ENCODE measurements at places on chromosomes 2 and 18. TPM values are rescaled to one million over a fixed set of nuclear protein-coding genes. Genes with fewer than 3 reads are reported as not detected.
A peak's percentile ranks its signal among the peaks of the same experiment; 100 is the strongest.

ABCB11 gene
- total RNA-seq: not detected

GRCh38 chr2:164928101-164928673, 27.1 kb downstream of the SLC38A11 start:
- no peak overlapping the region for H3K27ac ChIP-seq
- 0 out of 2 replicates have a peak, but pooled peaks cover 7% of the 10 kb centered on the region for H3K4me1 ChIP-seq
- H3K27me3 ChIP-seq: no peaks in the 10 kb centered on the region
- H3K4me3 ChIP-seq: no peak overlapping the region
- no peaks in the 10 kb centered on the region for H3K36me3 ChIP-seq
- DNase-seq: no peak

- H3K4me3 ChIP-seq: no peak overlapping the region
- no peak overlapping the region for H3K27ac ChIP-seq
- peaks cover 2% of the 10 kb centered on the region for H3K36me3 ChIP-seq
- H3K27me3 ChIP-seq: no peaks in the 10 kb centered on the region
These were observed 118.5 kb downstream of the GALNT3 start for GRCh38 chr2:165675551-165675968.

DNA sequence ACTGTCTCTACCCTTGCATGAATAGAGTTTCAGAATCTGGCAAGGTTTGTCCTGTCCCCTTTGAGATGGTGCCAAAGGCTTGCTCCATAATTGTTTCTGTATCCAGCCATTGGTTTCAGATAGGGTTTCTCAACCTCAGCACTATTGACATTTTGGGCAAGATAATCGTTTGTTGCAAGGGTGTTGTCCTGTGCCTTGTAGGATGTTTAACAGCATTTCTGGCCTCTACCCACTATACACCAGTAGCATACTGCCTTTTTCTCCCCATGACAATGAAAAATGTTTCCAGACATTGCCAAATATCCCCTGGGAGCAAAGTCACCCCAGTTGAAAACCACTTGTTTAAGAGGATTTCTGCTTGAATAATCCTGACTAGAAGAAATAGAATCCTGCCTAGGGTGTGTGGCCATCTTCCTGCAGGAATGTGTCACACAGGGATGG, 126.8 kb downstream of the CDC42EP3 start:
- H3K27ac ChIP-seq: no peak overlapping the region
- no peaks in the 10 kb centered on the region for H3K27me3 ChIP-seq
- no peak overlapping the region for H3K4me3 ChIP-seq

- H3K4me3 ChIP-seq: no peak overlapping the region
- H3K27me3 ChIP-seq: no peaks in the 10 kb centered on the region
- DNase-seq: no peak
- H3K27ac ChIP-seq: no peak overlapping the region
- no peaks in the 10 kb centered on the region for H3K36me3 ChIP-seq
These were observed 394.6 kb upstream of the MAP2 start for GRCh38 chr2:209029249-209029648.

GRCh38 chr2:128312411-128312810, 6.3 kb downstream of the HS6ST1 start:
- no peak overlapping the region for H3K4me3 ChIP-seq
- peaks cover 24% of the 10 kb centered on the region for H3K4me1 ChIP-seq
- no peak for DNase-seq
- H3K36me3 ChIP-seq: no peaks in the 10 kb centered on the region
- no peaks in the 10 kb centered on the region for H3K27me3 ChIP-seq

DNA sequence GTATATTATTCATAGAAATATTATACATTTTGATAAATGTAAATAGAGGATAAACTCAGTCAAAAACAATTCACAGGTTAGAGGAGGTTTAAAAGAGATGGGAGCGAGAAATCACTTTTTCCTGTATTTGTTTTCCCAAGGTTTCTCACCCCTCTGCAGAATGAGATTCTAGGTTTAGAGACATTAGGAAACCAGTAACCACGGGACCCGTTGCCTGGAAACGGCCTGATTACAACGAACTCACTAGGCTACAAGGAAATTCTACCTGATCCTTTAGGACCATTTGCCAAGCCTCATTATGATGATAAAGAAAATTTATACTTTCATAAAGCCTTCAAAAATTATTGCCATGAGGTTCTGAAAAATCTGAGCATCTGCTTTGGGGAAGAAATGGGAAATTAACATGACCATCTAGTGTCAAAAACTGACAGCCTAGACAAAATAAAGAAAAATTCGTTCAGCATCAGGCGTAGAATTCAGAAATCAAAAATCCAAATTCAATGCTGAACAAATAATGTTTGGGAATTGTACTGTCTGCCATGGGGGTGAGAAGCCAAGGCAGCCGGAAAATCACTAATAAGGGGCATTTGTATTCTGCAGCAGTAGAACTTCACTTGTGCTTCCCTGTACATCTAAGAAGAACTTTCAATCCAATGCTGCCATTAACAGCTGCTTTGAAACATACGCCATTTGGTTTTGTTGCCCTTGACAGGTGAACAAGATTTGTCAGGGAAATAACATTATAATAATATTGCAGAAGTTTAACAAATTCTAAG, 262.3 kb downstream of the NRXN1 start:
- H3K4me1 ChIP-seq: peaks cover 39% of the 10 kb centered on the region
- no peaks in the 10 kb centered on the region for H3K27me3 ChIP-seq
- H3K27ac ChIP-seq: no peak overlapping the region
- H3K36me3 ChIP-seq: no peaks in the 10 kb centered on the region
- DNase-seq: peak; percentile 51
- H3K4me3 ChIP-seq: no peak overlapping the region

- H3K36me3 ChIP-seq: no peaks in the 10 kb centered on the region
- DNase-seq: no peak
- H3K4me1 ChIP-seq: no peaks in the 10 kb centered on the region
These were observed 38.0 kb upstream of the EPAS1 start for GRCh38 chr2:46258937-46259776.

TMEM198 gene
- 25.6 TPM for total RNA-seq

GRCh38 chr2:238587776-238588660, 161.3 kb downstream of the ASB1 start:
- no peaks in the 10 kb centered on the region for H3K4me1 ChIP-seq
- H3K27me3 ChIP-seq: no peaks in the 10 kb centered on the region
- H3K36me3 ChIP-seq: no peaks in the 10 kb centered on the region
- no peak for DNase-seq

DNA sequence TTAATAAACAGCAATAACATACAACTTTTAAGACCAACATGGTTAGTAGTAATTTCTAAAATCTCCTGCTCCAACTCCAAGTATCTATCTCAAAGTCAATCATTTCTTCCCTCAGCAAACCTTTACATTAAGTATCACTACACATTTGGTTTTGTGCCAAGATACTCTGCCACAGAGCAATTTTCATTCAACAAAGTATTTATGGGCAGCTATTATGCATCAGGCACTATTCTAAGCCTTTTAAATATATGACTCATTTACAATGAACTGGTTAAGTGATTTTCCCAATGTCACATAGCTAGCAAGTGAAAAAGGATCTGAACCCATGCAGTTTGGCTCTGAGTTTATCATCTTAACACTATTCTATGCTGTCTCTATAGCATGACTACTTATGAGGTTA, 264.3 kb downstream of the NOL4 start:
- H3K27ac ChIP-seq: no peak overlapping the region
- H3K4me1 ChIP-seq: peaks cover 4% of the 10 kb centered on the region
- DNase-seq: no peak
- no peaks in the 10 kb centered on the region for H3K36me3 ChIP-seq
- H3K27me3 ChIP-seq: no peaks in the 10 kb centered on the region

DNA sequence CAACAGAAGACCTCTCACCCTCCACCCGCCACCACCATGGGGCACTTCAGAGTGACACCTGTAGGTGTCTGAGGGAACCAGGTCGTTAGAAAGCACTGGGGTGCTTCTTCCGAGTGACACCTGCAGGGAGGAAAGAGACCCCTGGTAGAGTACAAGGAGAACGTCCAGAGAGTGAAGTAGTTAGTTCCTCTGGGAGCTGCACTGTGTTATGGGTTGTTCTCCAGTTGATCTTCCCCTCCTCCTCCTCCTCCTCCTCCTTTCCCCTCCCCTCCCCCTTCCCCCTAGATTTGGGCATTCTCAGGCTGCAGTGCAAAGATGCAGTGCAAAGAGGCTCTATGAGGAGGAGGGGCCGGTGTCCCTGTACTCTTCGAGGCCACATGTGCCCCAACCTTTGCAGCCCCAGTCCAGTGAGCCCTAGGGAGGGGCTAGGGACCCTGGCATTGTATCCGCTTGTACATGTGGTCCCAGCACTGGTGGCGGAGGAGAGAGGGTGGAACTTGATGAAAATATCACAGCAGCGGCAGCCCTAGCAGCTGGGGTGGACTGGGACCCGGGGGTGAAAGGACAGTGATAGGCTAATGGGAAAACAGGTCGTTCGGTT, 850 bp downstream of the DNAJB2 start:
- no peaks in the 10 kb centered on the region for H3K36me3 ChIP-seq
- no peaks in the 10 kb centered on the region for H3K27me3 ChIP-seq
- DNase-seq: no peak
- H3K27ac ChIP-seq: no peak overlapping the region

CDK5R2 gene
- total RNA-seq: 0.43 TPM

SLC39A10 gene
- total RNA-seq: 261 TPM

RASGRP3 gene
- 0.69 TPM for total RNA-seq

DNA sequence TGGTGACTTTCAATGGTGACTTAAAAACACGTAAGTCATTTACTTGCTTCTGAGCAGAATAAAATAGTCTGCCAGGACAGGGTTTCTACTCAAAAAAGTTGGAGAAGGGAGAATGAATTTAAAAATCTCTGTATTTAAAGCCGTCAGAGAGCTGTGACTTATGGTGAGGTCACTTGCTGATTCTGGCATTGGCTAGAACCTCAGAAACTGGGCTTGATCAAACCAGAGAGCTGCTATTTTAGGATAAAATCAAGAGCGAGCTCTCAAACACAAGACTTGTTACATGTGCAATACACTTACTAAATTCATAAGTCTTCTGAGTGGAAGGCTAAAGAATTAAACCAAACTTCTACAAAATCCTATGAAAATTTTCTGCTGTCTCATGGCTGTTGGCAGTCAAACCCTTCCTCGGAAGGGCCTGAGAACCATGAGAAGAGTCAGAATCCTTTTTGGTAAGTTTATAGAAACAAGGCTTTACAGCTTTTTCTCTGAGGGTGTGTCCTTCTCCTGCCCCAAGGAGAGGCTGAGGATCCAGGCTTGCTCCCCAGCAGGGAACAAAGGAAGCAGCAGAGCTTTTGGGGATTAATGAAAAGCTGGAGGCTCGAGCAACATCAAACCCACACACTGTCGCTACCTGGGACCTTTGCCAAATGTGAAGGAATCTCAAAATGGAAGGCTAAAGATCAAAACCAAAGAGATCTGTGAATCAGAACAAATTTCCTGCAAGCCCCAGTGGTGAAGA, 816.4 kb downstream of the SOCS6 start:
- no peak overlapping the region for H3K4me3 ChIP-seq
- H3K27ac ChIP-seq: no peak overlapping the region
- no peaks in the 10 kb centered on the region for H3K4me1 ChIP-seq
- H3K27me3 ChIP-seq: no peaks in the 10 kb centered on the region

DNA sequence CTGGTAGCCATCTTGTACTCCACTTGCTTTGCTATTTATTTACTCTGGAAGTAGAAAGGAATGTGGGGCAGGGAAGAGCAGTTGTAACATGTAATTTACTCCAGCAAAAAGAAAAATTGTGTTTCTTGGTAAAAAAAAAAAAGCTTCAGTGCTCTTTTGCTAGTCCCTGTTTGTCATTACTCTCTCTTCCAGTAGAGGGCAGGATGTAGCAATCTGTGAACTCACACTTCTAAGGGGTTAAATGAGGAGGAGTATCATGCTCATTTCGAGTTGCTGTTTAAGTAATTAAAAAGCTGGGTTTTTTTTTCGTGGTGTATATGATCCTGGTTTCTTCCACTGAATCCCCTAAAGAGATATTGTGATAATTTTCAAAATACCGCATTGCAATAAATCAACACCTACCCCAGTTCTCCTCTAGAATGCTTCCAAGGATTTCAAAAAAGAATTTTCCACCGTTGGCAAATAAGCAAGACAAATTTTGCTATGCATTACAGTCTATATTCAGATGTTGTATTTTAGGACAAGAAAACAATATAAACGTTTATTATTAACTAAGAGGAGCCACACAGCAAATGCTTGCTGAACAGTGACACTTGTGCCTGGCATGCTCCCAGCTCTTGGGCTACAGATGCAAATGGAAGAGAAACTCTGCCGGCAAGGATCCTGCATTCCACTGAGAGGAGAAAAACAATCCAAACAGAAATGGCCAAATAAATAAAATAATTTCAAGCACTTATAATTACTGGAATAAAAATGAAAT, 261.6 kb downstream of the ASXL3 start:
- peak; percentile 87 for DNase-seq
- no peak overlapping the region for H3K4me3 ChIP-seq
- peaks cover 26% of the 10 kb centered on the region for H3K4me1 ChIP-seq
- H3K27me3 ChIP-seq: no peaks in the 10 kb centered on the region

GRCh38 chr18:56933472-56933871, 213.4 kb upstream of the BOD1L2 start:
- no peak overlapping the region for H3K4me3 ChIP-seq
- no peaks in the 10 kb centered on the region for H3K27me3 ChIP-seq
- H3K27ac ChIP-seq: no peak overlapping the region
- DNase-seq: no peak

- no peak overlapping the region for H3K4me3 ChIP-seq
- H3K36me3 ChIP-seq: no peaks in the 10 kb centered on the region
- H3K27ac ChIP-seq: no peak overlapping the region
- H3K4me1 ChIP-seq: no peaks in the 10 kb centered on the region
- no peaks in the 10 kb centered on the region for H3K27me3 ChIP-seq
These were observed 148.9 kb upstream of the CCDC195 start for GRCh38 chr2:224865016-224865415.

PRKAG3 gene
- total RNA-seq: not detected

G6PC2 gene
- total RNA-seq: not detected

DNA sequence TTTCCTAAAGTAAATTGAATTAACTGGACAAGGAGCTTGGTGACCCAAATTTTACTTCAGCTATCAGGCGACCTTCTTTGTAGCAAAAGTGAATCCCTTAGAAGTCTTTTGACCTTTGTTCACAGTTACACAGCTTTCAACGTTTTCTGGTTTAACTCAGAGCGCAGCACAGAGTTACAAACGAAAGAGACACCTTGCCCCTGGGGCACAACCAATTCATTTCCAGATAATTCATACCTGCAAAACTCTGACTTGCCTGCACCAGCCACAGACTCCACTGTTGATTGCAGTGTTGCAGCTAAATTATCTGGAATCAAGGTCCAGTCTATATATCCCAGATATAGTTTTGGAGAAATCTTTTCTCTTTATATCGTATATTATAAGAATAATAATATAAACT, 358.6 kb upstream of the VWC2L start:
- no peaks in the 10 kb centered on the region for H3K27me3 ChIP-seq
- DNase-seq: no peak
- H3K27ac ChIP-seq: no peak overlapping the region
- no peak overlapping the region for H3K4me3 ChIP-seq

GRCh38 chr2:166419616-166419934, 43.8 kb upstream of the SCN9A start:
- no peak overlapping the region for H3K27ac ChIP-seq
- peak; percentile 56 for DNase-seq
- no peaks in the 10 kb centered on the region for H3K27me3 ChIP-seq
- H3K4me1 ChIP-seq: no peaks in the 10 kb centered on the region
- no peaks in the 10 kb centered on the region for H3K36me3 ChIP-seq

All from GM23338 (cell line).